Activated T-cell treated with anti-CD3 and anti-CD28 coated beads for 1 hour (primary cell): ENCODE measurements at places on chromosomes 13 and 19.

GRCh38 chr13:73001971-73002370, 56.8 kb upstream of the KLF5 start:
- DNase-seq: no peak

DNA sequence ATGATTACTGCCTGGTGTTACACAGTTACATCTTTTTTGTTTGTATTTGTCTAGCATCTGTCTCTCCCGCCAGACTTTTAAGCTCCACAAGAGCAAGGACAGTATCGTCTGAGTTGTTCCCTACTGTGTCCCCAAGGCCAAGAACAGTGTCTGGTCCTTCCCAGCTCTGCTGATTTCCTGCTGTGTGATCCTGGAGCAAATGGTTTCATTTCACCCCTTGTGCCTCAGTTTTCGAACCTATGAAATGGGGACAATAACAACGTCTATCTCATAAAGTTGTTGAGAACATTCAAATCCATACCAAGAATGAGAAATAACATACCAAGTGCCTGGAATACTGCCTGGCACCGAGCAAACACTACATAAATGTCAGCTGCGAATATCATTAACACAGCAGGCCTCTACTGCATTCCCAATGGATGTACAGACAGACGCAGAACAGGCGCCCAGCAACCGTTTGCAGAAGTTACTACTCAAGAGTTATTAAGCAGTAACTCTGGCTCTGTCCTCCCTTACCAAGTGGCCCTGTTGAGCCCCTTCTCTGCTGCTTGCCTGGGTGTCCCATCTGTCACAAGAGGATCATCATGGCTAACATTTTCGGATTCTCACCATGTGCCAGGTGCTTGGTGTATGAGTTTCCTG, 11.4 kb downstream of the XRCC1 start:
- DNase-seq: no peak

DNA sequence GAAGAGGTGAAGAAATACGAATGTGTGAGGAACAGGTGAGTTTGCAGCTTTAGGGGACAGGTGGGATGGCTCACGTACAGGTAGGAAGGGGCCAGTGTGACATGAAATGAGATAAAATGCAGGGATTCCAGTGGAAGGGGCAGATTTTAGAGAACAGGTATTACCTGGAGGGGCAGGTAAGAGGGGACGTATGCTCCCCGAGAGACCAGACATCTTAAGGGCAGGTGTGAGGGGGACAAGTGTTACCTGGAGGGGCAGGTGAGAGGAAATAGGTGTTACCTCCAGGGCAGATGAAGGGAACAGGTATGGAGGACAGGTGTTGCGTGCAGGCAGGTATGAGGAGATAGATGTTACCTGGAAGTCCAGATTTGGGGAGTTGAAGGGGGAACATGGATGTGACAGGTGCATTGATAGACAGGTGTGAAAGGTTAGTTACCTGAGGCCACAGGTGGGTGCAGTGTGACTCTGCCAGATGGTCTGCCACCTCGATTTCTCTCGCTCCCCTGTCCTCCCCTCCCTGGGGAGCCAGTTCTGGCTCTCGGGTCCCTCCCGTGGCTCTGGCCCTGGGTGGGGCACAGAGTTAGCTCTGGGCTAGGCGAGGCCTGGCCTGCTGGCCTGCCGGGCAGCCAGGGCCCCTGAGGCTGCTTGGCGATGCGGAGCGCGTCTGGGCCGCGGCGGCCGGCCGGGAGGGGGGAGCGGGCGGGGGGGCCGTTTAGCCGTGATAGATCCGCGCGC, 2.1 kb downstream of the ERFL start:
- DNase-seq: no peak

DNA sequence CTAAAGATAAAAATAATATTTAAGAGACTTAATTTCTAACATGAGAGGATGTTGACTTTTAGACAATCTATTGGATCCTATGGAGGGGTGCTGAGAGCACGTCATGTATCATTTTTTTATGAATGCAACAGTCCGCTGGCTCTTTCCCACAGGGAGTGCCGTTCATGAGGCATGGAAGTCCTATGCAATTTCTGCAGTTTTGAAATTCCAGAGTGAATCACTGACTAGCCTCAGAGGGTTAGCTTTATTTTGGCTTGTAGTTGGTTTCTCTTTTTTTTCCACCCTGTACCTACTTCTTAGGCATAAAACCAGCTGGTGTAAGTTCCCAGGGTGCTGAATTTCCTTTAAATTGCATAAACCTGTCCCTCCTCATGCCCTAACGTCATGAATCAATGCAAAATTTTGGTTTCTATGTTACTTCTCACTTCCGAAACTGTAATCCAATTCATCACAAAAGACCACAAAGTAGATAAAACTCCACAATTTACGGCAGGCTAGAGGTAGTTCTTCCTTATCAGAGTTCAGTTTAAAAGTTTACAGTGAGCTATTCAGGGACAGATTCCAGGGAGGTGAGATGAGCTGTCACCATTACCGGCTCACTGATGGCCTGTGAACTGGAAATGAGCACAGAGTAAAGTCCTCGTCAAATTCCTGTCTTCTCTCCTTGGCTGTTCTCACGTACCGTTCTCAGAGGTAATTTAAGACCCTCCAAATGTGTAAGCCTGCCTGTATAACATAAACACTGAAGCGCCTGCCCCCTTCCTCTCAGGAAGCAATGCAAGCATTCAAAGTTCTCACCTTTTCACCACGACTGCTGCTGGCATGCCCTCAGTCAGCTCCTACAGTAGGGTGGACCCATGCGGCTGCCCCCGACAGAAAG, 216.6 kb upstream of the SLC10A2 start:
- DNase-seq: no peak

DNA sequence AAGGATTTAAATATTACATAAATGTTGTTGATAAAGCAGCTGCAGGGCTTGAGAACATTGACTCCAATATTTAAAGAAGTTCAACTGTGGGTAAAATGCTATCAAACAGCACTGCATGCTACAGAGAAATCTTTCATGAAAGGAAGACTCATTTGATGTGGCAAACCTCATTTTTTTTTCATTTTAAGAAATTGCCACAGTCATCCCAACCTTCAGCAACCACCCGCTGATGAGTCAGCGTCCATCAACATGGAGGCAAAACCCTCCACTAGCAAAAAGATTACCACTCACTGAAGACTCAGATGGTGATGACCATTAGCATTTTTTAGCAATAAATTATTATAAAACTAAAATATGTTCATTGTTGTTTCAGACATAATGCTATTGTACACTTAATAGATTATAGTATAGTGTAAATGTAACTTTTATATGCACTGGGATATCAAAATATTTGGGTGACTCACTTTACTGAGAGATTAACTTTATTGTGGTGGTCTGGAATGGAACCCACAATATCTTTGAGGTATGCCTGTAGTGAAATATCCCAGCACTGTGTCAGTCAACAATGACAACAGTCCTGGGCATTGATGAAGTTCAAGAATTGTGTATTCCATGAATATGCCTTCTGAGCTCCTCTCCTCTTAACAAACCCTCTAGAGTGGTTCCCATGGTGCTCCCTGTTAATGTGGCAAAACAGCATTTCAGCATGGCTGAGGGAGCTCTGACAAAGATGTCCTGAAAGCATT, 52.4 kb upstream of the SOX21 start:
- no peak for DNase-seq

GRCh38 chr19:2119921-2120785, 23.4 kb downstream of the IZUMO4 start:
- DNase-seq: no peak

DNA sequence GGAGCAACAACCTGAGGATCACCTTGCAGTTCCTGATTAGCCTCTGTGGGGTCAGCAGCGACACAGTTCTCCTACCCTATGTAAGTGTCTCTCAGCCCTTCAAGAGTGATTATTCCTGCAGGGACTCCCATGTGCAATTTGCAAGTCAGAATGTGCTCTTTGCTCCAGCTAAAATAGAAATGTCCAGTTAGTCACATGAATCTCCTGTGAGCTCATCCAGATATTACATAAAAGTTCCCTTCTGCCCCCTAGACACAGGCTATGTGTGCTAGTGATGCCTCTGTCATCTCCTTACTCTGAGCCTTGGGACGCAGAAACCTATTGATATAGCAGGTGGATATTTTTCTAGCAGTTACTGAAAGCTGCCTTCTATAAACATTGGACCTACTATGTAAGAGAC, 105.5 kb downstream of the ZAR1L start:
- DNase-seq: no peak

DNA sequence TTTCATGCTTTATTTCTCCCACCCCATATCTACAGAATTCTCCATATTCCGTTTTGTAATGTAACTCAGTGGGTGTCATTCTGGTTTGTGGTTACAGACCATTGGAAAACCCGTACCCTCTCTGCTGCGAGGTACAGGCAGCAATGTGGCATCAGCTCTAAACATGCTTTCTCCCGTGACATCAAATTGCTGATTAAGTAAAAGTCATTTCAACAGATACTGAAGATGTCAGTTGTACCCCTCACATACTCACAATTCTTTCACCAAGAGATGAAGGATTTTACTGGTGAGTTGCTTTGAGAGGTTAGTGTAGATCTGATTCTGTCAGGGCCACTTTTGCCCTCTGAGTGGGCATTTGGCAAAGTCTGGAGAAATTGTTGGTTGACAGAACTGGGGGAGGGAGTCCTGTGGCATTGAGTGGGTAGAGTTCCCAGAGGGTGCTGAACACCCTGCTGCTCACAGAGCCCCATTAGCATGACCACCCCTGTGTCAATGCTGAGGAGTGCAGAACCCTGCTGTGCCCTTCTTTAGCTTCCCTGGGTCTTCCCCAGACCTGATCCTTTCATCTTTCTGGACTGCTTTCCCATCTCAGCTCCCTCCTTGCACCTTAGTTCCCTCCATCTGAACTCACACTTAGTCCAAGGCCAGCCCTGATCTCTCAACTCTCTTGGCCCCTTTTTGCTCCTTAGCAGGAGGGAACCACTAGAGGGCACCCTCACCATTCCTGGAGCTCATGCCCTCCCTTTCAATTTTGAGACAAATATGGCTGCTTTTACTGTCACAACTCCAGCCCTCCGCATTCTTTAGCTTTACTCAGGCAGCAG, 39.9 kb upstream of the CEACAM8 start:
- no peak for DNase-seq
